ENCODE measurements at places on chromosomes 1 and 21.

DNA sequence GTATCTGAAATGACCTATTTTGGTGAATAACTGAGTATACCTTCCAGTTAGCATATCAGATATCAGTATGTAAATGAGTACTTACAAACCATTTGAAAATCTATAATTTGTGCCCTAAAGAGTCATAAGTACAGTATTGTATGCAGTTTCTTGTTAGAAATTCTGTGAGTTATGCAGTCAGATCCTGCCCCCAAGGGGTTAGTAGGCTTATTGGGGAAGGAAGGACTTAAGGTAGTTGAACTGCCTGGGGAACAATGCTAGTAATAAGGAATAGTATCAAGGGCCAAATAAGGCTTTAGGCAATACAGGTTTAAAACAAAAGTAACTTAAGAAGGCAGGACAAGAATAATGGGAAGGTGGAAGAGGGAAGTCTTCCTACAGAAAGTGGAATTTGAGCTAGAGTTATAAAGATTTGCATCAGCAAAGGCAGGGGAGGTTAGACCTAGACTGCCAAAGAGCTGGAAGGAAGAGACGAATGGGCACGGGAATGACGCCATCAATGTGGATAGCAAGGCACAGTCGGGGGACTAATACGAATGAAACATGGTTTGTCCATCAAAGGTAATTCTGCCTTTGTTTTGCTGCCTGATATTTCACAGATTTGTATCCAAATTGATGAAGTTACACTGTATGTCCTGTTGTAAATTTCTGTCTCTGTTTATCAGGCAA is 182.9 kb upstream of the DPYD start:
- DNase-seq = no peak

- no peak for DNase-seq
Observed at GRCh38 chr1:158008630-158009029, 15.2 kb downstream of the KIRREL1 start.

DNA sequence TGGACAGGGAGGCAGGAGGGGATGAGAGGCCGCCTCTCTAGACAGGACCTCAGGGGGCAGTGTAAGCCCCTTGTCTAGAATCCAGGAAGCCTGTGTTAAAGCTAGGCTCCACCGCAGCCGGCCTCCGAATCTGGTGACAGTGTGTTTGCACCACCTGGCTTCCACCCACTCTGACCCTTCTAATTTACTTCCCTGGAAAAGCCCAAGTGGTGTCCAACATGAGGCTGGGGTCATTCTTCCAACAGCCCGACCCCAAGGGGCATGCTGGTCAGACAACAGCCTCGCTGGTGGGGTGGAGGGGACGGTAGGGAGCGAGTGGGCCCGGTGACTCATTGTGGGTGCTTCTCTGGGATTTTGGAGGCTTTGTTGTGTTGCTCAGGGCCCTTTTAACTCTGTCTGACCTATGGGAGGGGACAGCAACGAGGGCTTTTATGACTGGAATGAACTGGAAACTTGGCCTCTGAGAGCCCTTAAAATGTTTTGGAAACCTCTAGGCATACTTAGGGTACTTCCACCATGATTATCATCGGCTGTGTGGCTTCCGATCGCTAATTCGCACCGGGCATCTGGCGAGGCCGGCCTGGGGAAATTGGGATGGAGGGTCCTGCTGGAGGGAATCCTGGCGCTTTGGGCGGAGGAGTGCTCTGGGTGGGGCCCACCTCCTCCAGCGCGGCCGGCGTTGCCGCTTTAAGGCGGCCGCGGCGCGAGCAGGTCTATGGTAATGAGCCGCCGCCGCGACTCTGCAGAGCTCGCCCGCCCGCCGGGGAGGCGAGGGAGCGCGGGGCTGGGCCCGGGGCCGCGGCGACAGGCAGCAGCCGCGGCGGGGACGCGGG is at the start of gene CELSR2:
Gene CELSR2, plus strand, starts transcription at position 743 of the 833 bp plus-strand sequence. CDS start 541 bp downstream, outside the sequence.
- DNase-seq = peak; percentile 49

- DNase-seq = no peak
Observed at GRCh38 chr1:152525080-152525641, 10.9 kb downstream of the CRCT1 start.

DNA sequence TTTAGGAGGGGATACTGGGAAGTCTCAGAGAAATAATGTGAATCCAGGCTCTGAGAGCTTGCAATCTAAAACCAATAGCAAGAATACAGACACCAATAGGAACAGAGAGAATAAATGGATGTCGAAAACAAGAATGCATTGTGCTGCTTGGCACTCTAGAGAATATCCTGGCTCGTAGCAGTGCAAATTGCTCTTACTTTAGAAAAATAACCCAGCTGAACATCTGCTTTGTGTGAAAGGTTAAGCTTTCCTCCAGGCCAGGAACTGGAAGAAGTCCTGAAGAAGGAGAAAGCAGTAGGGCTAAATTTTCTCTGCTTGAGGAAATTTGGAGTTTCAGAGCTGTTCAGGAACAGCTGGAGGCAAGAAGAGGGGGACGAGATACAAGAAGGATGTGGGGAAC is 382.3 kb downstream of the HHIPL2 start:
- DNase-seq = no peak

GRCh38 chr1:101330427-101331130 is 93.8 kb downstream of the S1PR1 start:
- DNase-seq = no peak

DNA sequence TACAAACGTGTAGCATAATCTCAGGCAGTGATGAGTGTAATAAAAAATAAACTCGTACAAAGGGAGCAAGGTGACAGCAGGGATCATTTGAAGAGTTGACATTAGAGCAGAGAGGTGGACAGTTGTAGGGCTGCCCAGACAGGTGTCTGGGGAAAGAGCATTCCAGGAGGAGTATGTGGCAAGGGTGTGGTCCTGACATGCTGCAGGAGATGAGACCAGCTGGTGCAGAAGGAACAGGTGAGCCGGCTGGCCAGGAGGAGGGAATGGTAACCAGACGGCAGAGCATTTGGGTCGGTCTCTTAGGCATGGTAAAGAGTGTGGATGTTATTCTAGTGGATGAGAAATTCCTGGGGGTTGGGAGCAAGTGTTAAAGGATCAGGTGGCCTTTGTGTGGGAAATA is 306.3 kb downstream of the LMX1A start:
- no peak for DNase-seq

DNA sequence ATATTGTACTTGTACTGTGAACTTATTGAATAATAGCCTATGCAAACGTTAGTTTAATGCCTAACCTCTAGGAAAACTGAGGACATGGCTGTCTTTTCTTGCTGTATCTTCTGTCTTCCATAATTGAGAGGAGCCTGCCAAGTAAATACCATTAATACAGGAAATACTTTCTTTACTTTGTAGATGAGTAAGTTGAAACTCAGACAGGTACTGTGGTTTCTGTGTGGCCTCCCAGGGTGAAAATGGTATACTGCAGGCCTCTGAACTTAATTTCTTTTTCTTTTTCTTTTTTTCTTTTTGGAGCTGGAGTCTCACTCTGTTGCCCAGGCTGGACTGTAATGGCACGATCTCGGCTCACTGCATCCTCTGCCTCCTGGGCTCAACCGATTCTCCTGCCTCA is 208.8 kb upstream of the ADGRL4 start:
- no peak for DNase-seq

GRCh38 chr1:224185208-224185607 is 2.2 kb downstream of the DEGS1 start:
- DNase-seq = no peak

DNA sequence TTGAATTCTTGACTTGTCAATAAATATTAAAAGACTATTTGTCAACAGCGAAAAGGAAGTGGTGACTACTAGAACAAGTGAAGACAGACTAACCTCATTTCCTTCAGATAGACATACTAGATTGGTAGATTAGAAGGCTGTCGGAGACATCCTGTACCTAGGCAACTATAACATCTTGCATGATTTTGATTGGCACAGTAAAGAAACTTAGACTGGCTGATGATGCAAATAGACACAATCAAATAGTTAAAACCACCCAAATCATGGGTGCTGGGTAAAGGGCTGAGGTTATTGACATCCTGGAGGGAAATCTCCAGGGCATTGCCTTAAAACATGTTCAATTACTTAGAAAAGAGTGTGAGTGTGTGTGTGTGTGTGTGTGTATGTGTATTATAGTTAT is 85.9 kb upstream of the EDEM3 start:
- DNase-seq = no peak

DNA sequence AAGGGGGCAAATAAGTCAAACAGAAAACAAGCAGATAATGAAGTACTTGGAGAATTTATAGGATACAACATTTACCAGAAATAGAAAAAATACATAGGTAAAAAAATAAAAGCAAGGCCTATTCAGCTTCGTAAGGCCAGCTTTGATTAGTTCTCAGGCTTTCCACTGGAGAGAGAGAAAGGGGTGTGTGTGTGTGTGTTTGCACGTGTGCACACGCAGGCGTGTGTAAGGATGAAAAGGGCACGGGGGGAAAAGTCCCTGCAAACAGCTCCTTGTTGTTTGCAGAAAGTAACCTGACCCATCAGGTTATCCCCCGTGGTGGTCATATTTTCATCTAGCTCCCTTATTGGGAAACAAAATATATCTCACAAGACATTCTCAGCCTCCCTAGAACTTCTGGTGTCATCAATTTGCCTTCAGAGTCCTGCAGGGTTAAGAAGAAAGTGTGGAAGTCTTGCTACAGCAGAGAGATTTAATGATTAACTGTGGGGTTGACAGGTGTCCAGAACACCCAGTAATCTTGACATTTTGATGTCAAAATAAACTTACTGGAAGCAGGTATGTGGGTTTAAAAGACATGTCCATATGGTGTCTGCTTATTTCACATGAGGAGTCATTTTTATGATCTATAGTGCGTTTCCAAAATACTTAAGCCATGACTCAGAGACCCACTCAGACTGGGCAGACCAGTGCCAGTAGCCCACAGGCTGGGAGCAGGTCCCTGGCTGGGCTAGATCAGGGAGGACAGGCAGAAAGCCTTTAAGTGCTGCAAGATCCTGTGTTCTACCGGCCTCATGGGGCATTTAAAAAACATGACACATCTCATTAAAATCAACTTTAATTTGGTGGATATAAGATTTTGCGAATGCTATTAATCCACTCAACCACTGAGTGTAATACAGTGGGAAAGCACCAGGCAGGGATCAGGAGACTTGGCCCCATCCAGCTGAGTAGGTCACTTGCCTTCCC is 487.6 kb upstream of the CAMK1G start:
- no peak for DNase-seq

GRCh38 chr1:223695014-223695548 is 17.3 kb upstream of the CAPN2 start:
- no peak for DNase-seq

DNA sequence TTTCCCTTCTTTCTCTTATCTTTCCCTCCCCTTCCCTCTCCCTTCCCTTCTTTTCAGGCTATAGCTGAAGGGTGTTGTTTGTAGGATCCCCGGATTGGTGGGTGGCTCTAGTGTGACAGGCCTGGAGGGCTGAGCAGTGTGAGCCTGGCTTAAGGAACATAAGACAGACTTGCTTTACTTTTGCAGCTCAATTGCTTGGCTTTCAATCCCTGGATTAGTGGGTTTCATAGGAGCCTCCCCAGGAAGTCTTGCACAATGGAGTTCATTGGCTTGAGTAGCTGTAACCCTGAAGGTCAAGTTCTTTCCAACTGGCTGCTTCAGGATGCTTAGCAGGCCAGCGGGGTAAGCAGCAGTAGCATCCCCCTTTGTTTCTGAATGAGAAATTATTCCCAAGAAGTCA is 126.7 kb downstream of the CAMTA1 start:
- DNase-seq = no peak

- DNase-seq = no peak
Observed at GRCh38 chr1:158246650-158247049, 7.6 kb upstream of the CD1A start.

GRCh38 chr1:214028649-214029406 is 41.1 kb downstream of the PROX1 start:
- no peak for DNase-seq

GRCh38 chr21:14838400-14838799 is 226.4 kb downstream of the NRIP1 start:
- no peak for DNase-seq

GRCh38 chr1:90715309-90715708 is 1.8 kb downstream of the BARHL2 start:
- DNase-seq = no peak
